Stimulated activated CD8-positive, alpha-beta memory T cell treated with anti-CD3 and anti-CD28 coated beads, Interleukin-15, amount 100 ng/mL, for 1 hour (primary cell): ENCODE measurements at places on chromosomes 2 and 18.

DNA sequence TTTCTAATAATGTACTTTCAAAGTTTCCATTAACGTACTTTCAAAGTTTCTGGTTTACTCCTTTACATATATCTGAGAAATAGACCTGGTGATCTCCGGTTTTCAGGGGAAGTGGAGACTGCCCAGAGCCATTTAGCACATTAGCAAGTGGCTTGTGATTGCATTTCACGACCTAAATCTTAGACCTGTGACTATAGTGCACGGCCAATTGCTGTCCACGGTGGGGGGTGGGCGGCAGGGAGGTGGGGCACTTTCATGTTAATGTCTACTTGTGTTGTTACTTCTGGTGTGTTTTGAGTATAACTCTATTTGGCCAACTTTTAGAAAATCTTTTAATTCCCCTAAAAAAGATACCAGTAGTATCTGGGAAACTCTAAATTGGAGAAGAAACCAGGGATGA lies 11.3 kb downstream of the GATA6 start:
- no peak for DNase-seq

DNA sequence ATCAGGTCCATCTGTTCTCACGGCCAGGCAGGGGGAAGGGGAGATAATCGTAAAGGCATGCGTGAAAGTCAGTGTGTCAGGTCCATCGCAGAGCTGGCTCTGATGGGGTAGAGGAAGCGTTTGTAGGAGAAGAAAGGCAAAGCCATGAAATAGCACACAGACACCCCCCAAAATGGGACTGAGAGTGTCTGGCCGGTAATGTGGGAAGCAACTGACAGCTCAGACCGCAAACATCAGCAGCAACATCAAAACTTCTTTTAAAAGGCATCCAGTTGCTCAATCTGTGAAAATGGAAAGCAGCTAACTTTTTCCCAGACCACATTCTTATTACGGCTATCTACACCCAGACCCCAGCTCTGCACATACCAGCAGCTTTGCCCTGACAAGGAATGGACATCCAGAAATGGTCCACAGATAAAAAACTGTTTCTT lies 232.6 kb downstream of the EN1 start:
- DNase-seq, result no peak

DNA sequence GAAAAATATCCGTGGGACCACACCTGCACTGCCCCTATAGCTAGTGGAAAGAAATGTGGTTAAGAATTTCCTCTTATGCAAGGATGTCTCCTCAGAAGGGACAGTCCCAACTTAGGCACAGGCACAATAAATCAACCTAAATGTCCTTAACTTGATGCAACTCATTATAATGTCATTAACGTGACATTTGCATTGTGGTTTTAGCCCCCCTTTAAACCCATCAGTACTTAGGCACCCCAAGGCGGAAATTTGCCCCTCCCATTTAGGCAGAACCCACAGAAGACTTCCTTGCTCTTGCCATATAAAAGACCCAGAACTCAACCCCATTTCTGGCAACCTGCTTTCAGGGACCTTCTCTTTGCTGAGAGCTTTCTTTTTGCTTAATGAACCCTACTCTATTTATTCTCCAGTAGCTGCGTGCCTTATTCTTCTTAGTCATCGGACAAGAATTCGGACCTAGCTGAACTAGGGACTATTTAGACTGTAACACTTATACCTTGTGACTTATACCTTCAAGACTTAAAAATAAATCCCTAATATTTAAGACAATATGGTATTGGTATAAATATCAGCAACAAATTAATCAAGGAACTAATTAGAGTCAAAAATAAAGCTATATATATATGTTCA lies 1281.6 kb upstream of the TMEFF2 start:
- no peak for DNase-seq

- no peak for DNase-seq
These were observed 55.2 kb upstream of the RALBP1 start for GRCh38 chr18:9419956-9420631.

DNA sequence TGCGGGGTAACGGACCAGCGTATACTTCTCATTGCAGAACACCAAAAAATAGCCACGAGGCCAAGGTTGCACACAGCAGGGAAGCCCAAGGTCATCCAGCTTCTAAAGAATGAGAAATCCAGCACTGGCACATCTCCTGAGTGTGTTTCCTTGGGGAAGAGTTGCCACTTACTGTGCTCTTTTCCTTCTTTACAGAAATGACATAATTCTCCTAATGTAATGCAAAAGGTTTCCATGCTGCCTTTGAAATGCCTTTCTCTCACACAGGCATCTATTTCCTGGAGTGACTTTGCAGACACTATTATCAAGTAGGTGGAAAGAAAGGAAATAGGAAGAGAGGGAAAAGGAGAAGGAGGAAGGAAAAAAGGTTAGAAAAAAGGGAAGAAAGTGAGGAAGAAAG lies 862.1 kb upstream of the CELF4 start:
- no peak for DNase-seq

GRCh38 chr18:8812631-8813030 lies 107.3 kb downstream of the MTCL1 start:
- DNase-seq, result no peak

DNA sequence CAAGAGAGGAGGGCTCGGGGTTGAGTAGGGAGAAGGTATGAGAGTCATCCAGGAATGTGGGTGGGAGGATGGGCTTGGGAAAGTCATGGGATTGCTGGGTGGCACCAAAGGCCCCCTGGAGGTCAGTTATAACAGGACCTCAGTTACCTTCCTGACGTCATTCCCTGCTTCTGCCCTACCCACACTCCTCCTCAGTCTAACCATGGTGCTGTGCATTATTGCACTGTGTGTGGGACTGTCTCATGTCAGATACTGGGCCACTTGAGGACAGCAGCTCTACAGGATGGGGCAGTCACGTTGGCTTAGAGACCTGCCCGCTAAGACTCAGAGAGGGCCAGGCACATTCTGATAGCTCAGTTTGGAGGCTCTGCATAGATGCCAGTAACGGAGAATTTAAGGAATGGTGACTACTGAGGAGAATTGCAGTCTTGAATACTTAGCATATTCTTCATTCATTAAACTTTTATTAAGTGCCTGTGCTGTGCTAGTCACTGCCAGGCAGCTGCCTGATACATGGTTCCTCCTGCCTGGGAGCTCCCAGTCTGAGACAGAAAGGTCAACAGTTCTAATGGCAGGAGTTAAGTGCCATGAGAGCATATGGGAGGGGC lies 90.5 kb downstream of the LAMA3 start:
- DNase-seq, result no peak

- DNase-seq, result no peak
These were observed 29.2 kb downstream of the UNC50 start for GRCh38 chr2:98637401-98638147.

DNA sequence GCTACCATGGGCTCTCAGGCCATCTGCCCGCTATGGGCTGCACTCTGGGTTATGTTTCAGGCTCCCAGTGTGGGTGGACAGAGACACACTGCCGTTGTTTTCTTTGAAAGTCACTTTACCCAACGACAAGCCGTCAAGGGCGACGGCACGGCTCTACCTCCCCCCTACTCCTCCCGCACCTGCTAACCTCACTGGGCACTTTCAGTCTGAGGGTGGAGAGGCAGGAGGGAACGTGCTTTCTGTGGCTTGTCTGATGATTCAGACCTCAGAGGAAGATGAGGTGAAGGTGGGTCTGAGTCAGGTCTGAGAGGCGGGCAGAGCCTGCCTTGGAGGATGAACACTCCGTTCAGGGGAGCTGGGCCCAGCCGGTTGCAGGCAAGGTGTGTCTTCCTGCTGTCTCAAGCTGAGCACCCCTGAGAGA lies 147.6 kb upstream of the HDAC4 start:
- peak; percentile 20 for DNase-seq

DNA sequence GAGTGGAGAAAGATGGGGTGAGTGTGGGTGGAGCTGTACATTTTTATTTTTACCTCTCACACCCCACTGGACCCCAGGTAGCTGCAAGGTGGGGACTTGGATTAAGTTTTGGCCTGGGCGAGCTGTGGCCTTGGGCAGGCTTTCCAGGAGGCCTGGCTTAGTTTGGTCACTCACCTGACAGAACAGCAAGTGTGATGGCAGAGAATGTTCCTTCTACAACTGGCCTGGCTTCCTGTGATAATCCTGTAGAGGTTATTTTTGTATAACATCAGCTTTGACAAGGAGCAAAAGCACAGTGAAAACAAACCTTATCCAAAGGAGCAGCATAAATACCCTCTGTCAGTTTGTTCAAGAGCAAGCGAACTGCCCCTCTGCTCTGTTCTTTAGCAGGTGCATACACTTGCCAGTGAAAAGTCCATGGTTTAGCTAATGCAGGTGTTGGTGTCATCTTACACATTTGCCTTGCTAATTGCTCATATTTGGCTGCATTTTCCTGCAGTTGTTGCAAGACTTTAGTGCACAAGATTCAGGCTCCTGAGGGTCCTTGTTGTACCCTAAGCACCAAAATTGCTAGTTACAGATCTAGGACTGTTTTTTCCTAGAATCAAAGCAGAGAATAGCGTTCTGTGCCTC lies 6.3 kb downstream of the THNSL2 start:
- DNase-seq, result no peak

DNA sequence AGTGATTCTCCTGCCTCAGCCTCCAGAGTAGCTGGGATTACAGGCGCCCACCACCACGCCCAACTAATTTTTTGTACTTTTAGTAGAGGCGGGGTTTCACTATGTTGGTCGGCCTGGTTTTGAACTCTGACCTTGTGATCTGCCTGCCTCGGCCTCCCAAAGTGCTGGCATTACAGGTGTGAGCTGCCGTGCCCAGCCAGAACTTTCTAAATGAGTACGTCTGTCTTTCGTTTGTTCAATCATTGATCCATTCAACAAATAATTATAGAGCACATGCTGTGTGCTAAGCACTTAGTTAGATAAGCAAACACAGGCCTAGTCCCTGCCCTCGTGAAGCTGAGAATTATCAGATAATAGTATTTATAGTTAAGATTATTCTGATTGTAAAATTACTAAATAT lies 56.5 kb downstream of the TTC39C start:
- no peak for DNase-seq

GRCh38 chr2:150475479-150476250 lies 11.8 kb downstream of the RND3 start:
- no peak for DNase-seq

GRCh38 chr18:58183226-58183625 lies 139.2 kb downstream of the NEDD4L start:
- no peak for DNase-seq

GRCh38 chr2:194566907-194567660 lies 1089.9 kb upstream of the SLC39A10 start:
- DNase-seq, result no peak

GRCh38 chr18:79321625-79322405 lies 73.9 kb upstream of the NFATC1 start:
- no peak for DNase-seq

DNA sequence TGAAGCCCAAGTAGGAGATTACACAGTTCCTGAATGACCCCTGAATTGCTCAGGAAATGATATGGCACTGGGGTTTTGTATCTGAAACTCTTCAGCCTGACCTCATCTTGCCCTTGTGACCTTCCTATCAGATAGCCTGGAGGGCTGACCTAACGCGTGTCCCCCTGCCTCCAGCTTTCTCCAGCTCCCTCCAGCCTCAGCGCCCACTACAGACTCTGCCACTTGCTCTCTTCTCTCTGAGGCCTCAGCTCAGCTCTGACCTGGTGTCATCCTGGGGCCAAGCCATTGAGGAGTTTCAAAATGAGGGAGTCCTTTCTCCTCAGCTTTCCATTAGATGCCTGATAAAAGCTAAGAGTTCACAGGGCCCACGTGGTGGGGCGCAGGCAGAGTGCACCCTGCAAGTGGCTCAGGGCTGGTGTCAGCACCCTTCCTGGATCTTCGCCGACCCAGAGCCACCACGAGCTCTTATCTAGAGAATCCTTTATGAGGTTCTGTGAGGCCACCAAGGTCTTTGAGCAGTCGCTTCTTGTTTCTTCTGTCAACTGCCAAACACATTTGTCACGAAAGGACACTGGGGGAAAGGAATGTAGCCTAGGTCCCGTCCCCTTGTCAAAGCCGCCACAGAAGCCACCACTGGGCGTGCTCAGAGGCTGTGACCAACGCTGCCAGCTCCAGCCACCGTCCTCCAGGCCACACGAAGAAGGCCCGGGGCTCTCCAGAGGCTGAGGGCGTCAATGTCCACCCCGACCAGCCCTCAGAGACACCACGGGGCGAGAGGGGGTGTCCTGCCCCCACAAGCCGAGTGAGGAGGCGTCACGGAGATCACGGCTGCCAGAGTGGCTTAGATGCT lies 131.3 kb upstream of the GPC1 start:
- no peak for DNase-seq

DNA sequence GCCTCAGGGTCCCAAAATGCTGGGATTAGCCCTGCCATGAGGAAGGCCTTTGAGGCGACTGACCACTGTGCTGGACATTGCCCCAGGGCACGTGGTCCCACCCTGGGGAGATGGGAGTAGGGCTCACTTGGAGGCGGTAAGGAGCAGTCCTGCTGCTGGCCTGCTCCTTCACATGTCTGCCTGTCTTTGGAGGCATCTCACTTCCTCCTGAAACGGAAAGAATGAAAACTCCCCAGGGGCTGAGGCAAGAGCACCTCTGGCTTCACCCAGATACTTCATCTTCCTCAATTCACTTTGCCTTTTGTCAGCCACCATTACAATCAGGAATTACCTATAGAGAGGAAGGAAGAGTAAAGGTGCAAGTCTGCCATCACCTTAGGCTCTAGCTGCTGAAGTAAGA lies 59.9 kb upstream of the GATA6 start:
- no peak for DNase-seq

DNA sequence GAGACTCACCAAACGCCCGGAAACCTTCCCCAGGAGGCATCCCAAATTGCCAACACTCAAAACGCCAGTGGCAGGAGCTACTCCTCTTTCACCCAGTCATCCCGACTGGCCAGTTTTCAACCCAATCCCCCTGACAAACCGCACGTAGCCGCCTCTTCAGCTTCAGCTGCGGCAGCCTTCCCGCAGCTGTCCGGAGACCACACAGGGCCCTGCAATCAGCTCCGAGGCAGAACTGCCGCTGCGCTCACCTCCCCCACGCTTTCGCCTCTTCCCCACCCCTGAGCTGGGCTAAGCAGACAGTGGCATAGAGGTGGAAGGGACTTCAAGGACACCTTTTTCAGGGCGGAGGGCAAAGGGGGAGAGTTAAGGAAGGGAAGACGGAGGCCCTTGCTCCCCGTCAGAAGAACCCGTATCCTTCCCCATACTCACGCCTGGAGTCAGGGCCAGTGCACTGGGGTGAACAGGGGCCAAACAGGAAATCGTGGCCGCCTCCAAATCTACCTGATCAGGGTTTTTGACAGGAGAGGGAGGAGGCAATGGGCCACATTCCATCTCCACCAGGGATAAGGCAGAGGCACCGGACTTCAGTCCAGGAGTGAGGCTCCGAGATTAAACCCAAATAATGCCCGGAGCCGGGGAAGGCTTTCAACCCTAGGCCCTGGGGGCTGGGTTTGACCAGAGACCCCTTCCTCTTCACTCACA lies 16.9 kb downstream of the CYP26B1 start:
- no peak for DNase-seq

GRCh38 chr2:65528241-65528574 lies 95.8 kb upstream of the SPRED2 start:
- DNase-seq, result no peak
